Liver (tissue), 10 donors: ENCODE measurements at places on chromosomes 7 and 10. TPM values are rescaled to one million over a fixed set of nuclear protein-coding genes. Genes with fewer than 3 reads are reported as not detected.

Gene EN2
- total RNA-seq: under 0.01 TPM

Gene SYT15
- total RNA-seq: 0.47 TPM

Gene GATA3
- 0.09 TPM for total RNA-seq

Gene DBF4
- 27.0 TPM for total RNA-seq

Gene PRTFDC1
- total RNA-seq: 3.1 TPM

Gene RBP4
- total RNA-seq: 1,174 TPM

Gene WNT16
- not detected for total RNA-seq

Gene HMX3
- total RNA-seq: not detected

Gene FXYD4
- not detected for total RNA-seq

Gene VTI1A
- 26.9 TPM for total RNA-seq

Gene AHR
- total RNA-seq: 61.2 TPM

Gene KCTD7
- 5.1 TPM for total RNA-seq

Gene BHLHA15
- 28.9 TPM for total RNA-seq

Gene PRSS37
- not detected for total RNA-seq

Gene HECW1
- 0.05 TPM for total RNA-seq

Gene SPAM1
- total RNA-seq: not detected

Gene IKZF1
- 43.5 TPM for total RNA-seq

Gene HOXA2
- 0.08 TPM for total RNA-seq

Gene AUTS2
- total RNA-seq: 24.4 TPM

Gene CALHM3
- 0.14 TPM for total RNA-seq
